ENCODE measurements at places on chromosomes 5 and 9.

- no peaks in the 10 kb centered on the region for H3K36me3 ChIP-seq
- no peak overlapping the region for H3K4me3 ChIP-seq
- H3K4me1 ChIP-seq: peaks cover 39% of the 10 kb centered on the region
- no peak for DNase-seq
- H3K27me3 ChIP-seq: peaks cover 8% of the 10 kb centered on the region
Measured at GRCh38 chr9:108780942-108781734, 74.6 kb downstream of the ACTL7B start.

- H3K4me3 ChIP-seq: no peak overlapping the region
- H3K4me1 ChIP-seq: no peaks in the 10 kb centered on the region
- no peaks in the 10 kb centered on the region for H3K27me3 ChIP-seq
- H3K27ac ChIP-seq: 0 out of 2 replicates have a peak overlapping the region, but pooled peaks have one; percentile 14
- H3K36me3 ChIP-seq: no peaks in the 10 kb centered on the region
Measured at GRCh38 chr5:106397700-106398099, 1273.0 kb downstream of the EFNA5 start.

GRCh38 chr9:80649496-80649895 lies 1039.9 kb downstream of the TLE1 start:
- H3K4me1 ChIP-seq: peaks cover 6% of the 10 kb centered on the region
- no peak overlapping the region for H3K4me3 ChIP-seq
- no peak overlapping the region for H3K27ac ChIP-seq
- DNase-seq: no peak
- H3K27me3 ChIP-seq: no peaks in the 10 kb centered on the region

DNA sequence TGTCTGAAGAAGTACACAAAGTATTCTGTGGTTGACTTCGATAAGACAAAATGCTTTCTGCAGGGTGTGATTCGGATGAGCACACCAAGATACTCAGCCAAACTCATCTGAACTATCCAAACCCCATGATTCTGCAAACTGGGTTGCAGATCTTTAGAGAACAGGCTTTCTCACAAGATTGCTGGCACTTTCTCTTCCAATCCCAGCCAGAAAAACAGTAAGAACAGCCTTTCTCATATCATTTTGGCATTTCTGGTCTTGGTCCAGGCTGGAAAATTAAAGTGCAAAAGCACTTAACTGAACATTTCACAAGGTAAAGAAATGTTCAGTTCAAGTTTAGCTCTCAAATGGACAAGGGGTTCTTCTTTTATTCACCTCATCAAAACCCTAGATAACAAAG lies 269.1 kb downstream of the NR2F1-AS1 start:
- no peaks in the 10 kb centered on the region for H3K4me1 ChIP-seq
- no peak overlapping the region for H3K27ac ChIP-seq
- H3K27me3 ChIP-seq: no peaks in the 10 kb centered on the region
- no peak overlapping the region for H3K4me3 ChIP-seq
- H3K36me3 ChIP-seq: 0 out of 2 replicates have a peak, but pooled peaks cover 3% of the 10 kb centered on the region
- no peak for DNase-seq

DNA sequence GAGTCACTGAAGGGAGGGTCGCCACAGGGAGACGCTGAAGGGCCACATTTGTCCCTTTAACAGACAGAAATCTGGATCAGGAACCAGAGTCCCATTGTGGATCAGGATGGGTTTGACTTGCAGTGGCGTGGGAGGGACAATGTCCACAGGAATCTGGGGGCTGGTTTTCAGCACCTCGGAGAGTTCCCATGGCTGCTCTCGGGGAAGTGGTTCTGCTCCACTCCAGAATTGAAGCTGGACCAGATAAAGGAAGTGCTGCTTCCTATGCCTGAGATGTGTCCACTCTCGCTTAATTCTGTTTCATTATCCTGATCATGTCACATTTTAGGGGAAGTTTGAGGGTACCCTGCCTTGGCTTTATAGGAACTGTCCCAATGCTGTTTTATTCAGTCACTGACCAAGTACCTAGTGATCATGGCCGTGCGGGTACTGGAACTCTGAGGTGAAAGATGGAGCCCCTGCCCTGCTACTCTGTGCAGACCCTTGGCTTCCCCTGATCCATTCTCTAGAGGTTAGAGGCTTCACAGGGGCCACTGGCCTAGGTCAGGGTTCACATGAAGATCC lies 28.7 kb downstream of the ENHO start:
- no peak overlapping the region for H3K4me3 ChIP-seq
- H3K27me3 ChIP-seq: no peaks in the 10 kb centered on the region
- no peak overlapping the region for H3K27ac ChIP-seq
- H3K4me1 ChIP-seq: peaks cover 4% of the 10 kb centered on the region
- DNase-seq: peak; percentile 78

GRCh38 chr9:81492710-81493447 lies 196.5 kb downstream of the TLE1 start:
- no peak overlapping the region for H3K27ac ChIP-seq
- H3K4me1 ChIP-seq: no peaks in the 10 kb centered on the region
- no peak overlapping the region for H3K4me3 ChIP-seq
- DNase-seq: no peak
- no peaks in the 10 kb centered on the region for H3K36me3 ChIP-seq
- no peaks in the 10 kb centered on the region for H3K27me3 ChIP-seq

- H3K36me3 ChIP-seq: no peaks in the 10 kb centered on the region
- no peak overlapping the region for H3K4me3 ChIP-seq
- H3K27ac ChIP-seq: peak overlapping the region; percentile 30
- DNase-seq: no peak
- peaks cover 2% of the 10 kb centered on the region for H3K27me3 ChIP-seq
Measured at GRCh38 chr9:131270171-131271015, 5.9 kb downstream of the FAM78A start.

DNA sequence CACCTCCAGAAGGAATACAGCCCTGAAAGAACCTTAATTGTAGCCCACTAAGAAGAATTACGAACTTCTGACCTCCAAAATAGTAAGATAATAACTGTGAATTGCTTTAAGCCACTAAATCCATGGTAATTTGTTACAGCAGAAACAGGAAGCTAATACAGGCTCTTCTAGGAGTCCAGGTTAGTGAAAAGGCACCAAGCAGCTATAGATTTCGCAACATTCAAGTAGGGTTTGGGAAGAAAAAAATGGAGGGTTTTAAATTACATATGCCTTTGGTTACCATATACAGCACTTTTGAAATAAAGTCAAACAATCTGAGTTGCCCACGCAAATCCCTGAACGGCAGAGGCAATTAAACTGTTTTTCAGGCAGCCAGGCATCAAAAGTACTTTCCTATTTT lies 1.7 kb upstream of the ACTL7A start:
- H3K4me3 ChIP-seq: no peak overlapping the region
- no peak overlapping the region for H3K27ac ChIP-seq
- H3K4me1 ChIP-seq: no peaks in the 10 kb centered on the region
- H3K36me3 ChIP-seq: no peaks in the 10 kb centered on the region

GRCh38 chr5:115435065-115435777 lies 109.4 kb downstream of the FEM1C start:
- no peaks in the 10 kb centered on the region for H3K4me1 ChIP-seq
- H3K36me3 ChIP-seq: peaks cover 19% of the 10 kb centered on the region
- no peak overlapping the region for H3K4me3 ChIP-seq
- DNase-seq: no peak
- no peak overlapping the region for H3K27ac ChIP-seq

DNA sequence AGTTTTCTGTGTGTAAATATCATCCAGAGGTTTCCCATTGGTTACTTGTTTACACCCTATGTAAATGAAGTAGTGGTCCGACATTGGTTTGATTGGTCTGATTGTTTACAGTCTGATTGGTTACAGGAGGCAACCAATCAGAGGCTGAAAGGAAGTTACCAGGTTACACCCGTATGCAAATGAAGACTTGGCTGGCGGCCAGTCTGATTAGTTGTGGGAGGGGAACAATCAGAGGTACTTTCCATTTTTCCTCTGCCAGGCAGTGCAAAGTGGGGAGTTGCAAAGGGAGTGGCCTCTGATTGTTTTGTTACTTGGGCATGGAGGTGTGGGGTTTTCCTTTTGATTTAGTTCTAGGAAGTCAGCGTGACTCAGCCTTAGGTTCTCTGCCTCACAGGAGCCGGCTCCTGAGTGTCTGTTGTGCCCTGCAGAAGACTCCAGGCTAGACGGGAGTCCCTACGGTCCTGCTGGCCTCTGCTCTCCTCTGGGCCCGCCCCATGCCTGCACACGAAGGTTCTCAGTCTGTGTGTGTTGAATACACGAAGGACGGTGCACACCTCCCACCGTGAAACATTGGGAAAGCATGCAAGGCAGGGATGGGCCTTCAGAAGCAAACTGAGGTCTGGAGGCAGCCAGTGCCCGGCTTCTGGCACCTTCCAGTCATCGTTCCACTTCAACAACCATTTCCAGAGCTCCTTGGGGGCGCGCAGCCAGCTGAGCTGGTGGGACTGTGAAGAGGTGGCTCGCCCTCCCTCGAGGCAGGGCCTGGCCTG lies 42.9 kb downstream of the OLFM1 start:
- H3K36me3 ChIP-seq: peaks cover 10% of the 10 kb centered on the region
- no peak overlapping the region for H3K27ac ChIP-seq
- no peaks in the 10 kb centered on the region for H3K27me3 ChIP-seq
- H3K4me3 ChIP-seq: no peak overlapping the region

DNA sequence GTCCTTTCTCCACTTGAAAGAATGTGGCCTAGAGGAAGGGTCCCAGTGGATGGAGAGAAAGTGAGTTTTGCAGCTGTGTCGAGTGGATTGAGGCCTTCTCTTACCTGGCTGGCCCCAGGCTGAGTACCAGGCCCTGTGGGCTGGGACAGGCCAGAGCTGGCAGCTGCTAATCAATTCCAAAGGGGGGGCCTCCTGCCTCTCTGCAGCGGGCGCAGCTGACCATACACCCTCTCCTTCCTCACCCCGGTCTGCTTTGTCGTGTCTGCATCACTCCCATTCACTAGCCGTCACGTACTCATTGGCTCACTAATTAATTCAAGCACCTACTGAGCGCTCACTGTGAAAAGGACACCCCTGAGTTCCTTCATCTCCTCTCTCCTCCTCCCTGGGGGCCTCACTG lies 58.4 kb upstream of the PITX1 start:
- 0 out of 2 replicates have a peak, but pooled peaks cover 5% of the 10 kb centered on the region for H3K27me3 ChIP-seq
- no peak overlapping the region for H3K4me3 ChIP-seq
- H3K36me3 ChIP-seq: no peaks in the 10 kb centered on the region
- no peaks in the 10 kb centered on the region for H3K4me1 ChIP-seq

DNA sequence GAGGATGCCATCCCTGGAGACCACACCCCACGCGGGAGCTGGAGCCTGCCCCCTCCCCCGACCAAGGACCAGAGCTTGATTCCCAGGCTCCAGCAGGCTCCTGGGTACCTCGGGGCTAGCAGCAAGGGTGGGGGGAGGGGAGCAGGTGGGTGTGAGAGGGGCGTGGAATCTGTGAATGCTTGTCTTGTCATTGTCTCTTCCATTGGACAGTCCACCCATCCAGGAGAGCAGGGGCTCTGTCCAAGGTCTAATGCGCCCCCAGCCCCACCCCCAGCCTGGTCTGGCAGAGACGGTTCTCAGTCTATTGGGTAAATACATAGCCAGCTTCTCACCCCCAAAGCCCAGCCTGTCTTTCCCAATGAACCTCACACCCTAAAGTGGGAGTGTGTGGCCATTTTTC lies 22.8 kb downstream of the URM1 start:
- peak overlapping the region; percentile 63 for H3K4me3 ChIP-seq
- H3K27ac ChIP-seq: no peak overlapping the region
- H3K4me1 ChIP-seq: peaks cover 63% of the 10 kb centered on the region
- peaks cover 97% of the 10 kb centered on the region for H3K27me3 ChIP-seq
- no peak for DNase-seq
- H3K36me3 ChIP-seq: peaks cover 3% of the 10 kb centered on the region

- DNase-seq: no peak
- H3K4me3 ChIP-seq: no peak overlapping the region
- peaks cover 21% of the 10 kb centered on the region for H3K27me3 ChIP-seq
- no peak overlapping the region for H3K27ac ChIP-seq
- H3K36me3 ChIP-seq: no peaks in the 10 kb centered on the region
Measured at GRCh38 chr9:114516913-114517312, 11.6 kb upstream of the WHRN start.

GRCh38 chr9:124676159-124676551 lies 95.0 kb downstream of the NR6A1 start:
- no peaks in the 10 kb centered on the region for H3K36me3 ChIP-seq
- peaks cover 17% of the 10 kb centered on the region for H3K4me1 ChIP-seq
- no peaks in the 10 kb centered on the region for H3K27me3 ChIP-seq
- no peak overlapping the region for H3K27ac ChIP-seq
- no peak for DNase-seq
- H3K4me3 ChIP-seq: no peak overlapping the region

DNA sequence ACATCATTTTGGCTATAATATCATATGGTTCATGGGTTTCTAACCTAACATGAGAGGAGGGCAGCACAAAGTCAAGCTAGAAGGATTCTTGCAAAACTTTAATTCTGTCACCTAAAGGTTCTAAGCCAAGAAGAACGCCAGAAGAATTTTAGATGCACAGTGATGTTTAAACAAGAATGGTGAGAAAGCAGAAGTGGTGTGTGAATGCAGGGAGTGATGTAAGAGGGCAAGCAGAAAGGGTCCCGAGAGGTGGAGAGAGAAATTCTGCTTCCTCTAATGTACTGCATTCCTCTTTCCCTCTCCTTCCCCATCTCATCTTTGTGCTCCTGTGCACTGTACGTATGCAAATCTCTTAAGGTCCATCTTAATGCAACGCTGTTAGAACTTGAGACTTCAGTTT lies 2.1 kb upstream of the TRMO start:
- no peak overlapping the region for H3K27ac ChIP-seq
- H3K36me3 ChIP-seq: no peaks in the 10 kb centered on the region
- H3K4me3 ChIP-seq: no peak overlapping the region
- DNase-seq: no peak
- peaks cover 64% of the 10 kb centered on the region for H3K27me3 ChIP-seq

- H3K4me1 ChIP-seq: peaks cover 8% of the 10 kb centered on the region
- H3K4me3 ChIP-seq: no peak overlapping the region
- H3K27ac ChIP-seq: no peak overlapping the region
- no peaks in the 10 kb centered on the region for H3K27me3 ChIP-seq
- H3K36me3 ChIP-seq: peaks cover 32% of the 10 kb centered on the region
Measured at GRCh38 chr9:134052491-134052890, 15.3 kb downstream of the BRD3 start.

- peaks cover 33% of the 10 kb centered on the region for H3K36me3 ChIP-seq
- H3K27ac ChIP-seq: no peak overlapping the region
- DNase-seq: no peak
- H3K4me3 ChIP-seq: no peak overlapping the region
- H3K4me1 ChIP-seq: no peaks in the 10 kb centered on the region
- H3K27me3 ChIP-seq: no peaks in the 10 kb centered on the region
Measured at GRCh38 chr5:132592521-132592920, 35.7 kb downstream of the RAD50 start.

DNA sequence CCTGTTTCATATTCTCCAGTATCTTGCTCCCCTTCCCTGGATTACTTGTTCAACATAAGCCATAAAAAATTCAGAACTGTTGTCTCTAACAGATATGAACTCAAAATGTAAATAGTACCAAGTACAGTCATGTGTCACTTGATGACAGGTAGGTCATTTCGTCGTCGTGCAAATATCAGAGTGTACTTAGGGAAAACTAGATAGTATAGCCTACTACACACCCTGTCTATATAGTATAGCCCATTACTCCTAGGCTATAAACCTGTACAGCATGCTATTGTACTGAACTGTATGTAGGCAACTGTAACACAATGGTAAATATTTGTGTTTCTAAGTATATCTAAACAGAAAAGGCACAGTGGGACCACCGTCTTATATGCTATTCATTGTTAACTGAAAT lies 39.1 kb downstream of the SMIM15 start:
- H3K36me3 ChIP-seq: no peaks in the 10 kb centered on the region
- H3K27me3 ChIP-seq: no peaks in the 10 kb centered on the region
- H3K4me3 ChIP-seq: no peak overlapping the region
- no peak for DNase-seq

GRCh38 chr9:93183663-93184431 lies at the start of gene WNK2:
TSS of gene WNK2 (plus strand) at chr9:93184139. CDS start at chr9:93184930, 791 bp downstream.
- H3K36me3 ChIP-seq: no peaks in the 10 kb centered on the region
- H3K4me3 ChIP-seq: peak within 1 kb of the TSS; percentile 71
- H3K27me3 ChIP-seq: peaks cover 31% of the 10 kb centered on the region
- no peak within 1 kb of the TSS for H3K27ac ChIP-seq
- peaks cover 30% of the 10 kb centered on the region for H3K4me1 ChIP-seq

GRCh38 chr5:172144291-172144815 lies 43.7 kb downstream of the STK10 start:
- peaks cover 14% of the 10 kb centered on the region for H3K4me1 ChIP-seq
- no peak overlapping the region for H3K4me3 ChIP-seq
- no peak overlapping the region for H3K27ac ChIP-seq
- DNase-seq: no peak
